Stimulated activated CD4-positive, alpha-beta T cell treated with anti-CD3 and anti-CD28 coated beads, Interleukin-1b, Interleukin-23, amount 100 ng/mL, for 48 hours (primary cell): ENCODE measurements at places on chromosomes 1 and 21.

DNA sequence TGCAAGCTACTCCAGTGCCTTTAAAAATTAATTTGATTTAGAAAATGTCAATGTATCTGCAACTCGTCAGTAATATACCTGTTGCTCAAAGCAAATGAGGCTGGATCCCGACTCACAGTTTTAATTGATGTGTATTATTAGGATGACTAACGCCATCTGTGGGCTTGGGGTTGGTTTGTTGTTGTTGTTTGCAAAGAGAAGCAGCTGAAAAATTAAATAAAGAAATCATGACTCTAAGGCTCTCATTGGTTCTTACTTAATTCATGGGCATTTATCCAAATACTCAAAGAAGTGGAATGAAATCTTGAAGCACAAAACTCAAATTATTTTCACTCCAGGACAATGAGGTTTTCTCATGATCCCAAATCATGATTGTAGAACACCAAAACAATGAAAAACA lies 46.4 kb downstream of the SEC16B start:
- DNase-seq, result no peak

GRCh38 chr1:22518379-22518778 lies 44.9 kb upstream of the EPHA8 start:
- DNase-seq, result no peak

- no peak for DNase-seq
Observed at GRCh38 chr1:99662539-99663080, 16.7 kb downstream of the PALMD start.

GRCh38 chr21:40766381-40766780 lies 80.6 kb downstream of the DSCAM start:
- no peak for DNase-seq

GRCh38 chr1:16122916-16123315 lies 33.0 kb downstream of the EPHA2 start:
- DNase-seq, result peak; percentile 52

GRCh38 chr1:39980555-39981313 lies 25.8 kb downstream of the MFSD2A start:
- DNase-seq, result no peak

- DNase-seq, result no peak
Observed at GRCh38 chr1:7784492-7785071, 491 bp downstream of the PER3 start.

DNA sequence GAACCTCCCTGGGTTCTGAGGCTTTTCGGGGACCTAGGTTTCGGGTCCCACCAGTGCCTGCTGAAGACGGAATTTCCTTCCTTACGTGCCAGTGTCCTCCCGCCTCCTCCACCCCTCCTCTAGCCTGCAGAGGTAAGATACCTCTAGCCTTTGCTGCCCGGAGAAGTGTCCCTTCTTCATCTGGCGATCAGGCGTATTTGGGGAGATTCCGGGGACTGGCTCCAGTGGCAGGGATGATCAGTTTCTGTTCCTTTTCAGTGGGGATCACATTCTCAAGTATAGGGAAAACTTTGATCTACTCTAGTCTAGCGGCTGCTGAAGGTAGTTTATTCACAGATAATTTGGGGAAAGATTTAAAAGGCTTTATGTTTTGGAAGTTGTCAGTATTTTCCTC lies 674 bp downstream of the CEP350 start:
- DNase-seq, result no peak

GRCh38 chr1:235416662-235417049 lies 49.4 kb downstream of the TBCE start:
- DNase-seq, result no peak

GRCh38 chr1:12552111-12552888 lies 65.7 kb downstream of the DHRS3 start:
- no peak for DNase-seq

- no peak for DNase-seq
Observed at GRCh38 chr1:87915771-87916170, 587.1 kb downstream of the LMO4 start.

- no peak for DNase-seq
Observed at GRCh38 chr1:55646181-55646580, 431.0 kb upstream of the USP24 start.
